HuH-7.5 (cell line): ENCODE measurements at places on chromosomes 4 and X.

GRCh38 chr4:53702334-53703266, 111.3 kb upstream of the LNX1 start:
- DNase-seq = peak; percentile 13

DNA sequence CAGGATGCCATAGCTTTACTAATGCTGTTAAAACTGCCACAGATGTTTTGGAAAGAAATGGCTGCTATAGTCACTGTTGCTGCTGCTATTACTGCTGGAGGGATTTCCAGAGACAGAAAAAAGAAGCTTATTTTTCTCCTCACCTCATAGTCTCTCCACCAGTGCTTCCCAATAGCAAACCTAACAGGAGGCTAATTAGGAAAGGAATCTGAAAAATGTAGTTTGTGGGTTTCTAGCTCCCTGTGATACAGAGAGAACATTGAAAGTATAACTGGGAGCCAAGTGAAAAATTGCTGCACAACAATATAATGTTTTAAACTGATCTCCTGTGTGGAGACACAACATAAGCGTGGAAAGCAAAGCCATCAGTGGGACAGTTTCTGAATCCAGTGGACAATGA, 8.6 kb upstream of the TSPAN7 start:
- no peak for DNase-seq

DNA sequence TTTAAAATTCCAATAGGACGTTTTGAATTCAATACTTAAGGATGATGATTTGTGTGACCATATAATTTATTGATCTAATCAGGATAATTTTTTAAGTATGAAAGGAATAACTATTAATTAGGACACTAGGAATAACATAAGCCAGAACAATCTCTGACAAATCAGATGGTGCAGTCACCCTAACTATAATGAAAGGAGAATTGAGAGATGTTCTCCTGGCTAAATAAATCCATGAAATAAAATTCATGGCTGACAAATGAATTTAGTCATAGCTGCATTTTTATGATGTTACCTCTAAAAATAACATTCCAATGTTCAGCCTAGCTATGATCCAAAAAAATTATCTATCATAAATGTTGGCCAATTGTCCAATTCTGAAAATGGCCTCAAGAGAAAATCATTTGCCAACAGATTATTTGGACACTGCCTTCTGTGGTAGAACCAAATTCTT, 190.6 kb upstream of the NEIL3 start:
- no peak for DNase-seq

GRCh38 chr4:139083607-139083955, 68.0 kb downstream of the NOCT start:
- peak; percentile 42 for DNase-seq

- DNase-seq = no peak
Measured at GRCh38 chr4:94307231-94307871, 35.3 kb downstream of the HPGDS start.

DNA sequence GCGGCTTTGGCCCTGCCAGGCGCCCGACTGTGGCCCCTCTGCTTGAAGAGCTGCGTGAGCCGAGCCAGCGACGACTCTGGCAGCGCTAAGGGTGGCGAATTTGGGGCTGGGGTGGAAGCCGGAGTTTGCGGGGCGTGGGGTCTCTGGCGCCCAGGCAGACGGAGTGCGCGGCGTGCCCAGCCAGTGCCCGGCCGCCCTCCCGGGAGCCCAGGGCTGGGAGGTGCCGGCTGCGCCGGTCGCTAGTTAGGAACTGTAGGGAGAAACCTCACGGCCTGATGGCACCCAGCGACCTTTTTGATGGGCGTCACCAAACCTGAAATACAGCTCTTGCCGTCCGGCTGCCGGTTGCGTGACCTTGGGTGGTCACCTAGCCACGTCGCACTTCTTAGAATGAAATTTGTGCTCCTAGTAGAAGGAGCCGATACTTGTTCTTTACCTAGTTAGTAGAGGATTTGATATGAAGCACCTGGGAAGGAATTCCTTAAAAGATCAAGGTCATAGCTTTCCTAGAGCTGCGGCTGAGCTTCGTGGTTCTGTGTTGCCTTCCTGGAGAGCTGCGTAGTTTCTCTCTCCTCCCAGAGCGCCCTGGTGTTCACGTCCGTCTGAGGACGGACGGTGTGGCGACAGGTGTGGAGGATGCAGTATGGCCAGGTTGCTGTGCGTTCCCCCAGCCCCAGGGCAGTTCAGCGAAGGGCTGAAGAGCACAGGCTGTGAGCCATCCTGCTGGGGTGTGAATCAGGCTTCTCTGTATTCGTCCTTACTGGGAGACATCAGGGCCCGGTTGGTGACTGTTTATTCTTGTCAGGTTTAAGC, 680 bp downstream of the MAEA start:
- DNase-seq = peak; percentile 58

DNA sequence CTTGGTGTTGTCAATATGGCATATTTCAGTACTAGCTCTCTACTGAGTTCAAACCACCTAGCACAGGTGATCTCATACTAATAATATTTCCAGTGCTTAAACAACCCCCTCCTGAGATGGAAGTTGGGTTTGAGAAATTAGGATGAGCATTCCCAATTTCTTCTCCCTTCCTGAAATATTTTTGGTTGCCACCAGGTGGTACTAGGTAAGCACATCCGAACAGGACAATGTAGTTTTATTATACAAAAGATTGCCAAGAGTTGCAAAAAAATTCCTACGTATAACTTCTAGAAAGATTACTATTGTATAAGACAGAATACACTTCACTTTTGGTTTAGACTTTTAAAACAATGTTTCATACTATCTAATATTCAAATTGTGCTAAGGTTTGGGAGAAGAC, 484.5 kb downstream of the PACRGL start:
- DNase-seq = no peak

DNA sequence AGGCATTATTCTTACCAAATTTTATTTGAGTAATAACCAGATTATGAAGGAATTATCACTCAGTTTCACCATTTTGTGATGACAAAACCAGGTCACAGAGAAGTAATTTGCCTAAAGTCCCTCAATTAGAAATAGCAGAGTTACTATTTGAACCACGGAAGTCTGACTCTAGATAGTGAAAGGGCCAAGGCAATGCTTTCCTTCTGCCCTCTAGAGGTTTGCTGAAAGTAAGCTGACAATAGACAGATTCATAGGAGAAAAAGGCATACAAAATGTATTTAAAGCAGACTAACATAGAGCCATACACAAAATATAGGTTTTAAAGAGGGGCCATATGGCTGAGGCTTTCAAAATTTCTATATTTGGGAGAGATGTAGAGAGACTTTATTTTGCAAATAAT, 43.1 kb downstream of the CXXC4 start:
- no peak for DNase-seq

GRCh38 chr4:137648531-137648930, 116.2 kb upstream of the PCDH18 start:
- no peak for DNase-seq
